ENCODE measurements at places on chromosomes 6 and 20. TPM values are rescaled to one million over a fixed set of nuclear protein-coding genes. Genes with fewer than 3 reads are reported as not detected.
A peak's percentile ranks its signal among the peaks of the same experiment; 100 is the strongest.

GRCh38 chr6:36577301-36577700, 16.9 kb upstream of the SRSF3 start:
- no peak for DNase-seq
- H3K27ac ChIP-seq = peak overlapping the region; percentile 87
- H3K27me3 ChIP-seq = no peaks in the 10 kb centered on the region
- peaks cover 22% of the 10 kb centered on the region for H3K4me1 ChIP-seq
- H3K36me3 ChIP-seq = no peaks in the 10 kb centered on the region
- H3K4me3 ChIP-seq = no peak overlapping the region

DNA sequence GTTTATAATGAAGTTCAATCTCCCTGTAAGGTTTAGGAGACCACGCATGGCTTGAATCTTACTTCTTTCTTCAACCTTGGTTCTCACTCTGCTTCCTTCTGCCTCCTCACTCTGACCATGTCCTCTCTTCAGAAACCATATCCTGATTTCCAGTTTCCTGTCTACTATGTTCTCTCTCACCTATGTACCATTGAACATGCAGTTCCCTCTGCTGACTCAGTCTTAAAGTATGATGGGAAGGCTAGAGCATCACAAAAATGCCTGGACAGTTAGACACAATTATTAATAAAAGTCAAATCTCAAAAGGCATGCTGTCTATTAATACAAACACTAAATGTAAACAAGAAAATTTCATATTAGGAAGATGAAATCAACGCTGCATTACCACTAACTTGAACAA, 151.6 kb downstream of the PRKN start:
- H3K4me3 ChIP-seq = no peak overlapping the region
- no peaks in the 10 kb centered on the region for H3K4me1 ChIP-seq
- no peaks in the 10 kb centered on the region for H3K27me3 ChIP-seq

GRCh38 chr20:37406010-37406998, 60.4 kb downstream of the SRC start:
- H3K4me1 ChIP-seq = no peaks in the 10 kb centered on the region
- H3K4me3 ChIP-seq = peak overlapping the region; percentile 16
- no peaks in the 10 kb centered on the region for H3K36me3 ChIP-seq
- DNase-seq = no peak
- H3K27me3 ChIP-seq = no peaks in the 10 kb centered on the region

EYA4 gene
- 4.2 TPM for total RNA-seq

DNA sequence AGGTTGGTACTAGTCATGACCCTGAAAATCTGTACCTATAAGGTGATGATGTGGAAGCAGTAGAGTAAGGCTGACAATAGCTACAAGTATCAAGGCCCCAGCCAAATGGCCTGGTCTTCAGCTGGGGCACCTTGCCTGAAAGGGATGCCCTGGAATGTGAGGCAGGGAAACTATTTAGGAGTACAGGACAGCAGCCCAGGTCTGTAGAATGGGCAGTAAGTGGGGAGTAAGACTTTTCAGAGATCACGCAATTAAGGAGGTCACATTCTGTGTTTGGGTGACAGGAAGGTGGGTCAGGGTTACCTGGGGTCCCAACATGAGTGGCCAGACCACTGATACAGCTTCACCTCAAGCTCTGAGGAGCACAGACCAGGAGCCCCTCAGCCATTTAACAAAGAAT, 9.4 kb downstream of the SLC35F1 start:
- H3K36me3 ChIP-seq = no peaks in the 10 kb centered on the region
- DNase-seq = no peak
- no peak overlapping the region for H3K4me3 ChIP-seq
- H3K27ac ChIP-seq = no peak overlapping the region
- no peaks in the 10 kb centered on the region for H3K4me1 ChIP-seq
- H3K27me3 ChIP-seq = no peaks in the 10 kb centered on the region
